Suppressor macrophage treated with lipopolysaccharide for 4 hours (primary cell): ENCODE measurements at places on chromosomes 2 and 18.
A peak's percentile ranks its signal among the peaks of the same experiment; 100 is the strongest.

DNA sequence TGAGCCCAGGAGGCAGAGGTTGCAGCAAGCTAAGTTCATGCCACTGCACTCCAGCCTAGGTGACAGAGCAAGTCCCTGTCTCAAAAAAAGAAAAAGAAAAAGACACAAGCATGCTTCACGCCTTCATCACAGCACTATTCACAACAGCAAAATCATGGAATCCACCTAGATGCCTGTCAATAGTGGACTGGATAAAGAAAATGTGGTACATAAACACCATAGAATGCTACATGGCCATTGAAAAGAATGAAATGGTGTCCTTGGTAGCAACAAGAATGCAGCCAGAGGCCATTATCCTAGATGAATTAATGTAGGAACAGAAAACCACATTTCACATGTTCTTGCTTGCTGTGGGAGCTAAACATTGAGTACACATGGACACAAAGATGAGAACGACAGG is 392.6 kb downstream of the EIPR1 start:
- DNase-seq: no peak

DNA sequence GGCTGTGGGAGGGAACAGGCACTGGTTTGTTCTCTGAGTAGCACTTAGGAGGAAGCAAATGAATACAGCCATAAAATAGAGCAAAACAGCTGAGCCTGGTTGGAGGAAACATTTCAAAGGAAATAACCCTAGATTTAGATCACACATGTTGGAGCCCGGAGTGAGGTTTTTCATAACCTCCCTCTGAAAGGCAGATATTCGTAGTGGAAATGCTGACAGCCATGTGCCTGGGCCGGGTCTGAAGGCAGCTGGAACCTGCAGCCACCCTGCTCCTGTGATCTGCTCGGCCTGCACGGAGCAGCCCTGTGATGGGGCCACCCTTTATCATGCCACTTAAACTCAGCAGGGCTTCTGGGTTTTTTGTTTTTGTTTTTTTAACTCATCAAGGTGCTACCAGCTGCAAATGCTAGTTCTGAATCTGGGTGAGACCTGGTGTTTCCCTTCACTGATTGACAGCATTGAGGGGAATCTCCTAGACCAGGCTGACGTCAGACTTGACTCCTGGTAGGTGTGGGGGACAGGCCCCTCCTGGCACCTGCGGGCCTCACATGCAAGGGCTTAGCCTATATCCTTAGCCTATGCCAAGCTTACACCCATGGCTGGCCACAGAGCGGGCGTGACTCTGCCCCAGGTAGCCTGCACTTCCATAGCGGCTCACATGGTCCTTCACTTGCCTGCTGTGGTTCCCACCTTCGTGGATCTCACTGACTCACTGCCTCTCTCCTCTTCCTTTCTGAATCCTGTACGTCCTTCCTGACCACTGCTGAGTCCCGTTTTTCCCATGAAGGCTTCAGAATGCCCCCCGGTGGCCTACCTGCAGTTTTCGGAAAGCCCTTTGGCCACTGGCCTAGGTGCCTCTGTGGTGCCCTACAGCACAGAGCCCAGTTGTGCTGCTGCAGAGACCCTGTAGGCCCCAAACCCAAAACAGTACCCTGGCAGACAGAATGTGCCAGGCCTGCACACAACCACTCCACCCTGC is 217.3 kb downstream of the SEPTIN10 start:
- DNase-seq: no peak

DNA sequence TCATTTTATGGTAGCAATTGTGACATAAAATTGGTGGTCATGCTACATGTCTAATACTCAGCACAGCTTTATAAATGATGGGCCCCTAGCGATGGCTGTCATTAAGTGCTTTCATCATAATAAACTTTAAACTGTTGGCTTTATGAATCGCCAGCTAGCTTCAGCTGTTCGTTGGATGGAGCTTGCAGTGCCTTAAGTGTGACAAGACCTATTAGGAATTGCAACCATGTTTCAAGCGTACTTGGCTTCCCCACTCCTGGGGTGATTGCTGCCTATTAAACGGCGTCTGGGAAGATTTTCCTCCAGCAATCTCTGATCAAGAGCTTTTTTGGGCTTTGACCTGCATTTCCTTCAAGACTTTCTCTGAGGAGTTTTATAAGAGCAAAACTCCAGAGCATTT is 164.5 kb upstream of the SIX3 start:
- DNase-seq: no peak

- DNase-seq: no peak
These were observed 1.8 kb downstream of the NARS1 start for GRCh38 chr18:57619876-57620275.

DNA sequence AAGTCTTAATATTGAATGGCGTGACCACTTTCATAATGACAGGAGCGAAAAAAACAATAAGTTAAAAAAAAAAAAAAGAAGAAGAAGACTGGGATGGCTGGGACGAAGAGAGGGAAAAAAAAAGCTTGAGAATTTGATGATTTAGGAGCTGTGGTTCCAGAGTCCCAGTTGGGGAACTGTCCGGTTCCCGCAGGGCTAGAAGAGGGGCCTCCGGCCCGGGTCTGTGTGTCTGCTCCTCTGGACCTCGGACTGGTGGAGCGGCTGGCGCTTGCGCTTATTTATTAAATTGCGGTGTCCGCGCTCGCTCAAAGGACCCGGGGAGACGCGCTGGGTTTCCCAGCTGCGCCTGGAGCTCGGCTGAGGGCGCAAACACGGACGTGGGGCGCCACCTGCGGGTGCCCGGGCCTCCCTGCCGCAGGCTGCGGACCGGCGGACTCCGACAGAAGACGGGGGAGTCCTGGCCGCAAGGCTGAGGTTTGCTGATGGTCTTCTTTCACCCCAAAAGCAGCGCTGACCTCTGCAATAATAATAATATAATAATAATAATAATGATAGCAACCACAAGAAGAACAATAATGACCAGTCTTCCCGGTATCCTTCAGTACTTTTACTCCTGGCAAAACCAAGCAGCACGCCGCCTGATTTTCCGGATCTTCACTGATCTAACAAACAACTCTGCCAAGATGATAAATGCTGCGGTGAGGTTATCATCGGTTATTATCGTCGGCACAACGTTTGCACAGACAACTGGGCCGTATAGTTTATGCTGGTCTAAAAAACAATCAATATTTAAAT is at the start of gene CBLN2:
CBLN2 (minus strand) TSS at position 251 of the 795 bp plus-strand sequence. CDS start 2,182 bp downstream, outside the sequence.
- DNase-seq: peak; percentile 50

DNA sequence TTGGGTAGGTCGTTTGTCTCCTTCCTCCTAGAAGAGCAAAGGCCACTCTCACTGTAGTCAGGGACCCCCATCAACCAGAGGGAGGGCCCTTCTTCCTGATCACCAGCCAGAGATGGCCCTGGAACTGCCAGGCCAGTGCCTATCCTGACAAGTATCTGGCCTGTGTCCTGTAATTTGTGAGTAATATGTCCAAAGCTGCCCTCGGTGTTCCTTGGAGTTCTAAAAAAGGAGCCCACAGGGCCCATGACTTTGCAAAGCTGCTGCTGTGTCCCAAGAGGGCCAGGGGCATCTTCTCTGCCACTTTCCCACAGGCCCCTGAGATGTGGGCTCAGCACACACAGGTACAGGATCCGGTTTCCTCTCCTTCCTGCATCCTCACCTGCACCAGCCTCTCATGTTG is 212.4 kb downstream of the SEPTIN10 start:
- no peak for DNase-seq

DNA sequence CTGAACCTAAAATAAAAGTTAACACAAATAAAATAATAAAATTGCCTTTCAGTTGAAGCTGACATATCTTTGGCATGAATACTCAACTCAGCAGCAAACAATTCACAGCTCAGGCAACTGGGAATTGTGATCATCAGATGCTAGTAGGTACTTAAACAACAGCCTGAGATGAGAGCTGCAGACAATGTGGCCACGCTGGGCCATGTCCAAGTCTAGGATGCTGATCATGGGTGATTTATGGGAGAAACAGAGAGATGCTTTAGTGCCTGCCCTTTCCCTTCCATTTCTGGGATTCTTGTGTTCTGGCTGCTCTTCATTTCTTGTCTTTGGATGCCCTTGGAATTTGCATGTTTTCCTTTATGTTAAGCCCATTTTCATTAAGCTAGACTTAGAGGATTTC is 212.4 kb upstream of the CWC22 start:
- no peak for DNase-seq

- DNase-seq: no peak
These were observed 455.1 kb upstream of the DDX18 start for GRCh38 chr2:117359266-117359914.

DNA sequence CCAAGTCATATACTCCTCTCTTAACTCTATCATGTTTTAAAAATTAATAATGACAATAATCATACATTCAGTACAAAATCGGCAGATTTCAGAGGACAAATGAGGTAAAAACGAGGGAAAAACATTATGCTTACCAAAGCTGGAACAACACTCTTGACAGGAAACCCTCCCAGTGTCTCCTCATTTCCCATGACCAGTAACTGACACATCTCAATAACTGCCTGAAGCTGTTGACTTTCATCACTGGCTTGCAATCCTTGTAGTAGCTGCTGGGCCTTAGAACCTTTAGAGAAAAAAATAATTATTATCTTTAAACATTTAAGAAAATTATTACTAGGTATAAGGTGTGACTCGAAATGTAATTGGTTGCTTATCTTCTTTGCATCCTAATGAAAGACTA is 103.6 kb downstream of the TRIP12 start:
- no peak for DNase-seq

DNA sequence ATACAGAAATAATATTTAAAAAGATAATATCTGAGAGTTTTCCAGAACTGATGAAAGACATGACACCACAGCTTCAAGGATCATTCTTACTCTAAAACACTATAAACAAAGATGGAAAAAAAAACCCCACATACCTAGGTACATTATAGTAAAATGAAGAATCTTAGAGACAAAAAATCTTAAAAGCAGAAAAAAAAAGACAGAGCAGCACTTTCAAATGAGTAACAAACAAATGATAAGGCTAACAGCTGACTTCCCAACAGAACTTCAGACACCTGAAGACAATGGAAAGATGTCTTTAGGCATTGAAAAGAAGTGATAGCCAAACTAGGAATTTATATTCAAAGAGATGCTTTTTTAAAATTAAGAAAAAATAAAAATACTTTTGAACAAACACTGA is 21.2 kb upstream of the AFF3 start:
- no peak for DNase-seq

DNA sequence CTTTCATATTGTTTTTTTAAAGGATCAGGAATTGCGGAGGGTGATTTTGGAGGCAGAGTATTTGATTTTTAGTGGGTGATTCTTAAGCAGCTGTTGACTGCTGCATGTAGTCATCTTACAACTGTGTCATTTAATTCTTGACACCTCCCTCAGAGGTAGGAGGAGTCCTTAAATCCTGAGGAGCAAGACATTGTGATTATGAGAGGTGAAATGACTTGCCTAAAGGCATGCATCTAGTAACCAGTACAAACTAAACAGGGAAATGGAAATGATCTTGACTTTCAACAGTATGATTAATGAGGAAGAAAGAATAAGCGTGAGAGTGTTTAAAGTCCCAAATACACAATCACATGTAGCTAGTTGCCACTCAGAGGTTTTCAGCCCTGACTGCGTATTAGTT is 440.7 kb downstream of the THSD7B start:
- no peak for DNase-seq
